ENCODE measurements at places on chromosomes 1 and 21.

DNA sequence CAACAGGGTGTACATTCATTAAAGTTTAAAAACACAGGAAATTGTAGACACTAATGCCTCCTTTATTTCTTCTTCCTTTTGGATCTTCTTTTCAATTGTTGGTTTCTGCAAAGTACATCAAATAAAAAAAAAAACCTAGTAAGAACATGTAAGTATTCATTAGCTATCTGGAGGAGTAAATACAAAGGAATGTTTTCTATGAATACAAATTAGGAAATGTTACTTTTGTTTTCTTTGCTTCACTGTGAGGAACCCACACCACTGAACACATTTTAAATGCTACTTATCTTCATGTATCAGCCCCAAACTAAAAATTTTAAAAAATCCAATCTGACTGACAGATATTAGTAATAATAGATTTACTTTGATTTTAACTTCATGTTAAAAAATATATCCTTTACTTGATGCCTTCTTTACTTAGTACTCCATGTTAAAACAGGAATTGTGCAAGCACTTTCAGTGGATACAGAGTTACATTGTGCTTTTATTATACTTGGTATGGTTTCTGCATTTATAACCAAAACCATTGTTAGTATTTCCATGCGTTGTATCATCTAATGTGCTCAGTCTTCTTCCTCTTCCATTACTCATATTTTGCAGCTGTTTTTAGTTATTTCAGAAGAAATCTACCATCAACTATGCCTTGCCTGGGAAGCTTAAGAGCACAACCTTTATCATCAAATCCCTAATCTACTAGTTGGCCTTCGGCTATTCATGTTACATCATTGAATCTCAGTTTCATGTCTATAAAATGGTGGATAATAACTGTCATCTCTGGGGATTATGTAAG is 236.9 kb upstream of the DPYD start:
- DNase-seq = no peak

DNA sequence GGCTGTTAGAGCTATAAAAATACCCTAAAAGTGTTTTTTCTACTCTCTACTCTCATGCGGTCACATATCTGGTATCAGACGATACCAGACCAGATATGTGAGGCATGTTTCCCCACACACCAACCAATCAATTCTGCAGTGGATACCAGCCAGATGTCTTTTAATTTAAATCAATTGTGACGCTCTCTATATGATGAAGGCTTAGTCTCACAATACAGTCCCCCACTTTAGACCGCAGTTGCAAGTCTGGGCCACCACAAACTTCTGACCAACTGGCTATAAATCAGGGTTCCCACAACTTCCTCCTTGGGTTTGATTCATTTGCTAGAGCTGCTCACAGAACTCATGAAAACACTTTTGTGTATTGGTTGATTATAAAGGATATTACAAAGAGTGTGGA is 586.1 kb upstream of the ZP4 start:
- no peak for DNase-seq

DNA sequence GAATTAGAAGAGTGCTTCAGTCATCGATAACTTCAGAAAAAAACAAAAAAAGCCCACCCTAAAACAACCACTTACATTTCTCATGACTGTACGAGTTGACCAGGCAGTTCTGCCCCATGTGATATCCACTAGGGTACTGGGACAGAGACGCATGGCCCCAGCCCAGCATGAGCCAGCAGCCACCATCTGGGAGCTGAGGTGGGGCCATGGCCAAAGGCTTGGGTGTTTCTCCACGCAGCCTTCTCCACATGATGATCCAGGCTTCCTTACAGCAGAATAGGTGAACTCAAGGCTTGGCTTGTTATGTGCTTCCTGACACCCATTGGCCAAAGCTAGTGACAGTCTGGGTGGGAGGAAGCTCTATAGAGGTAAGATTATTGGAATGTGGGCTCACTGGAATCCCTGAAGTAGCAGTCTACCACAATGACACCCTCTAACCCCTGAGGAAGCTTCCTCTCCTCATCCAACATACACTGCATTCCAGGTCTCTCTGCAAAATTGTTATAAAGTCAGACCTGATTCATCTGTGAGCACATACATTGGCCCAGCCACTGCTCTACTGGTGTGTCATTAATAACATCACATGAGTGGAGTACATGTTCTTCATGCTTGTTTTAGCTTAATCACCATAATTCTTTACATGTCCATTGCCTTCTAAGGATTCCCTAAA is 66.3 kb upstream of the NTPCR start:
- DNase-seq = no peak

GRCh38 chr1:4375812-4376211 is 278.6 kb upstream of the AJAP1 start:
- DNase-seq = no peak

- DNase-seq = no peak
Observed at GRCh38 chr1:961132-961669, 817 bp downstream of the KLHL17 start.

DNA sequence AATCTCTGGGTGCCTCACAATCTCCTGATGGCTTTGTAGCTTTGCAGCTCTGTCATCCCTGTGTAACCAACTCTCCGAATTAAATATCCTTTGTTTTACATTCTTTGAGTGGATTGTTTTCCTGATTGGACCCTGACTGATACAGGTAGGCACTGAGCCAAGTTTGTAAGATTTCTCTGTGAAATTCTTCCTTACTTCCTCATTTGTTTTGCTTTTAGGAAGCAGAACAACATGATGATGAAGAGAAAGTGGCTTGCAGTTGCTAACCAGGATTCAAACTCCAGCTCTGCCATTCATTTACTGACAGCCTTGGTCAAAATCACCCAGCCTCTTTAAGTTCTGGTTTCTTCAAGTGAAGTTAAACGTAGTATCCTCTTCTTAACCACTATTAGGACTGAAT is 452.3 kb downstream of the OMA1 start:
- no peak for DNase-seq

GRCh38 chr1:21875621-21876063 is 61.5 kb downstream of the HSPG2 start:
- DNase-seq = no peak

DNA sequence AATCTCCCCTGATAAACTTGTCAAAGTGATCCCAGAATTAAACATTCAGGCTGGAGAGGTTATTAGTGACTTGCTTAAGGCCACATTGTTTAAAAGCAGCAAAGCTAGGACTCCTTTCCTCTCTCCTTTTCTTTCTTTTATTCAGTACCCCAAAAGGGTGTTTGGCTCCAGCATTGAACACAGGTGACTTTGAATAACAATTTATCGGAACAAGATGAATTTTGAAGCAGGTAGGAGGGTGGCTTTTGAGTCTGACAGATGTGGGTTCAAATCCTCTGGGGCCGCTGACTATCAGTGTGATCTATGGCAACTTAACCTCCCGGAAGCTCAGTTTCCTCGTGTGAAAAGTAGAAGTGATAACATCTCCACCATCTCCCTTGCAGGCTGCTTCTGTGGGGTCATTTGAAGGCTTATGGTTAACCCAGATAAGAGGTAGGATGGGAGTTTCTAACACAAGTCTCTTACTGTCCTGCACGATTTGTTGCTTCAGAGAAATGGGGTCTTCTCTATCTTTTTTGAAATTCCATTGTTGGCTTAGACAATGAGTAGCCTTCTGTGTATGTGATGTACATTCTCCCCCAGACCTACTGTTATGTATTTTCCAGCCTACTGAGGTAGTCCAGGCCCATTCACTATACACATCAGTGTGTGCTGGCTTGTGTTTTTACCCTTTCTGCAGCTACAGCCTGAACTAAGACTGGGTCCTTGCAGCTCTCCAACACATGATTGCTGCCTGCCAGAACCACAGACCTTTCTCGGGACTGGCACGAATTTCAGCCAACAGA is 29.0 kb downstream of the JUN start:
- no peak for DNase-seq

DNA sequence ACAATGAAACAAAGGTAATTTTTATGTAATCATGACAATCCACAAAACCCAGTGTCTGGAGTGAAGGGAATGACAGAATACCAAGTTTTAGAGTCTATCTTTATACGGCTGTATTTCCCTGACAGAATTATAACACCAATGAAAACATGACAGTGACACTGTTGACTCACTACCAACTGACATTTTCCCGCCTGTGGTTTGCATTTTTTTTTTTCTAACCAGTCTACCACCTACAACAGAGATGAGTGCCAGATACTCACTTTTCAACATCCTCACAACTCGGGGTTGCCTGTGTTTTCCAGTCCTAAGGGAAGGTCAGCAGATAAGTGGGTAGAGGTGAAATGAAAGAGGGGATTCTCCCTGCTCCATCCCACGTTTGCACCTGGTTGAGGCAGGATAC is 118.9 kb downstream of the KCNJ6 start:
- DNase-seq = no peak

DNA sequence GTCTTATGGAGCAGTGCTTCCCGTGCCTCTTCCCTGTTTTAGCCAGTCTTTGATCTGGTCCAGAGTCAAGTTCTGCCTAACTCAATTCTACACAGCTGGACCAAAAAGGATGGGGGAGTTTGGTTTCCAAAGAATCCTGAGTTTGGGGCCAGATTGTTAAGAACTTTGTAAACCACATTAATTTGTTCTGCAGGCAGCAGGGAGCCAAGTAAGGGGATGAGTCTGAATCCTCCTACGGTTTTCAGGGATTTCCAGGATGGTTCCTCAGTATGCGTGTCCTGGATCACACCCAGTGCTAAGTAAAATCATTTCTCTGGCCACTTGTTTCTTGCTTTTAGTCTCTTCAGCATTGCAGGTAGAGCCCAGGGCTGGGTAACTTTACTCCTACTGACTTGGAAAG is 26.1 kb upstream of the GJA5 start:
- DNase-seq = no peak

DNA sequence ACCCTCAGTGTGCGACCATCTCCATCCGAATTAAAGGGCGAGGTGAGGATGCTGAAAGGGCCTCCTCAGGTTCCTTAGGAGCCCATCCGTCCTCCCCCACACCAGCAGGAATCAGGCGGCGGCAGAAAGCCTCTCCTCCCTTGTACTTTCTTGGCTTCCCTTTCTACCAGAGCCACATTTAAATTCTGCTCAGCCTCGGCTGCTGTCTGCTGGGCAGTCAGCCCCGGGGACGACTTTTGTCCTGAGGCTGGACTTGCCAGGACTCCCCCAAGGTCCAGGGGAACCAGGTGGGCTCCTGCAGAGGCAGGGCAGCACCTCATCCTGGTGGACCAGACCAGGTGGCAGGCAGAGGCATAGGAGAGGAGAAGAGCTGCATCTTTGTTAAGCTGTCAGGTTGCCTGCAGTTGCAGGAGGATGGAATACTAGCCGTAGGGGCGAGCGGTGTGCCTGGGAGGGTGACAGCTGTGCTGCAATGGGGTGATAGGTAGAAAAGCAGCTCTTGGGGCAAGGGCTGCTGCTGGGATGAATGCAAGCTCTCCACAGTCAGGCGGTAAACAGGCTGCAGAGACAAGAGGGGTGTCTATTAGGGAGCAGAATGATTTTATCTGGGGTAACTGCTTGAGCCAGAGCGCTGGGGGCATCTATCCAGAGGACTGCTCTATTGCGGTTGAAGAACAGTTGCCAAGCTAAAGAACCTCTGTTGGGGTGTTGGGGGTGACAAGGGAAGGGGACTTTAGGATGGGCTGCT is 46.2 kb upstream of the WASF2 start:
- peak; percentile 45 for DNase-seq

- DNase-seq = no peak
Observed at GRCh38 chr1:241749041-241749944, 97.2 kb downstream of the WDR64 start.

DNA sequence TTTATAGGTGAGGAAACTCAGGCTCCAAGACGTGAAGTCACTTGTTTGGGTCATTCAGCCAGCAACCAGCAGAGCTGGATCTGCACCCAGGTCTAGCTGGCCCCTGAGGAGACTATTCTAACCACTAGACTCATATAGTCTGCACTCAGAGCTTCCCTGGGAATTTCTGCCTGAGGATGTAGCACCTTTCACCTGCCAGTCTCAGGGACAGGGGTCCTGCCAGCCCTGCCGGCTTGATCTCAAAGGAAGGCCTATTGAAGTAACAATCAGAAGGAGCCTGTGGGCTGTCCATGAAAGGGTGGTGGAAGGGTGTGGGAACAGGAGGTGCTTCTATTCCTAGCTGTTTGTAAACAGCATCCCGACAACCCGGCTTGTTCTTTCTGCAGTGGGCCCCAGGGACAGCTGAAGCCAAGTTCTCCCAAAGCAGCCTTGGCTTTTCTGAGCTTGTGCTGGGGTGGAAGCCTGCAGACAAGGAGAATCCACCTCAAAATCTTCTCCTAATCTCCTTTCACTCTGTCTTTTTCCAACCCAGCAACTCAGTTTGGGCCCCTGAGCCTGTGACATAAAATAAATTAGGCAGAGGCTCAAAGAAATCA is 7.8 kb downstream of the LMOD1 start:
- DNase-seq = peak; percentile 98

- DNase-seq = no peak
Observed at GRCh38 chr1:56147034-56147433, 432.3 kb downstream of the PLPP3 start.

DNA sequence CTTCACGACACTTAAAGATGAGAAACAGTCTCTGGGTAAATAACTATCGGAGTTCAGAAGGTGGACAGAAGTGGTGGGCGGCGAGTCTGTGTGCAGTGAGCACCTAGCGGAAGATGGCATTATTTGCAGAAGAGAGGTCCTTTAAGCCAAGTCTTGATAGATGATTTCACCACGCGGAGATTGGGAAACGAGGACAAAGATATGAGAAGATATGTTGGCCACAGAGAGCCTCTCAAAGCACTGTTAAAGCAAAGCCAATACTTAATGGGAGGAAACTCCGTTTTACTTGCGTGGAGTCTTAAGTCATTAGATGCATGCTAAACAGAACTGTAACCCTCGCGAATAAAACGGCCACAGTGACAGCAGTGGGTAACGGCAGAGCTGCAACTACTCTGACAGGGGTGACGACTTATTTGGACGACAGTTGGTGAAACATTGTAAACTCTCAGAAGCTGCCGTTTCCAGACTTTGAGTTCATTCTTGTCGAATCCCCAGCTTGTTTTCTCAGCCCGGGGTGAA is 577 bp upstream of the CEP350 start:
- peak; percentile 79 for DNase-seq

DNA sequence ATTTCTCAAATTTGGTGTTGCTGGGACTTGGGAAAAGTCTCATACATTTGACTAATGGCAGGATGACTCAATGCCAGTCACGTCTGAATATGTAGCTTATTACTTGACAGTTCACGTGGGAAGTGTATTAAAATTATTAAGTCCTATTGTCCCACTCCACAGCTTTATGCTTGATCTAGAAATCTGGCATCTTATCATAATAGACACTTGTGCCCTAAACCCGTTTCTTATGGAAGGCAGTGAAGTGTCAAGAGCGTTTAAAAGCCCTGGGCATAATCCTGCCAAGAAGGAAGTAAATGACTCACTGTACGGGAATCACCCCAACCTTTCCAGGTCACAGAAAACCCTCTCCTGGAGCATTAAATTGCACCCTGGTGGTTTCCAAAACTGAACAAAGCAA is 207.4 kb downstream of the APP start:
- peak; percentile 9 for DNase-seq
